ENCODE measurements at places on chromosomes 4 and X.

- peak; percentile 68 for DNase-seq
Measured at GRCh38 chrX:20265221-20265725, 1.4 kb downstream of the RPS6KA3 start.

DNA sequence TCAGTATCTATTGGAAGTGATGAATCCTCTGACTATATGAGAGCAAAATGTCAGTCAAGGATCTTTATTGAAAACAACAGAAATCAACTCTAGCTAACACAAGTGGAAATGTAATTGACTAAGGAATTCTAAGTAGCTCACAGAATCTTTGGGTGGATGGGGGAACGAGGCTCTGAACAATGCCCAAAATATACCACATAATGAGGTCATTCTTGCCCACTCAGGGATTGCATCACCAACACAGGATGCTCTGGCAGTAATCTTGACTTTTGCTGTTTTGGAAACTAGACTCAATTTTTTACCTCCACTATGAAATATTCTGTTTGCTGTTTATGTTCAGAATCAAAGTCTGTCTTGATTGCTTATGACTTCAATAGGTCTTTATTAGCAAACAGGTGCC lies 127.4 kb upstream of the UNC5C start:
- no peak for DNase-seq

- DNase-seq = no peak
Measured at GRCh38 chrX:146224442-146224841, 406.8 kb downstream of the SLITRK2 start.

- DNase-seq = no peak
Measured at GRCh38 chr4:61619528-61619927, 419.4 kb downstream of the ADGRL3 start.

DNA sequence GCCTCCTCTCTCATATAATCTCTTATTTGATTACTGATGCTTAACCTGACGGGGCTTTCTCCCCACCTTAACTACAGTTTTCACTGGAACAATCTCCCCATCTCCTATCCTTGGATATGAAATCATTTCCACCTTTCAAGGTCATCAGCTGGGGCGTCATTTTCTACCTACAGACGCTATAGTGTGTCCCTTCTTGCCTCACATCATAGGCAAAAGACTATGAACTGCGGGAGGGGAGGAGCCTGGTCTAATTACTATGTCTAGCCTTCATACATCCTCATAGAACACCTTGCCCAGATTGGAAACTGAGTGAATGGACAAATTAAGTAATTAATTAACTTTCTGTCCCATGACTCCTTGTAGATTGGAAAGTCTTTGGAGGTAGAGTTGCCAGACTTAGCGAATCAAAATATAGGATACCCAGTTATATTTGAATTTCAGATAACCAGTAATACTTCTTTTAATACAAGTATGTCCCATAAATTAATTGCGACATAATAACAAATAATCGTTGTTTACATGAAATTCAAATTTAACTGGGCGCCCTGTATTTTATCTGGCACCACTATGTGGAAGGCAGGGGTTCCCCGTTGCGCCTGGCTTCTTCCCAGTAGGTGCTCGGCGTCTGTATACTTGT lies 752 bp upstream of the ATP6AP2 start:
- no peak for DNase-seq

GRCh38 chrX:110046001-110046400 lies 43.1 kb downstream of the TMEM164 start:
- no peak for DNase-seq

DNA sequence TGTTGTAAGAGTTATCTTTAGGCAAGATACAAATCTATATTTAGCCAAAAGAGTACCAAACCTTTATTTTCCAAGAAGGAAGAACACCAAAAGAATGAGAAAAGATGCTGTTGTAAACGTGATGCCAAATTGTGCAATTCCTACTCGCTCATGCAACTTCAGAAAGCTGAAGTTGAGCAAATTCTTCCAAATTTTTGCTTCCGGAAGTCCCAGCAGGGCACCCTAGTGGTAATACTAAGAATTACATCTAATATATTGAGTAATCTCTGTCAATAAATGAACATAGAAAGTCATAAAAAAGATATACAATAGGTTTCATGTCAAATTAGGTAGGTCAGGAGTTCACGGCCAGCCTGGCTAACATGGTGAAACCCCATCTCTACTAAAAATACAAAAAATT lies 36.0 kb upstream of the SMARCAD1 start:
- DNase-seq = no peak

- DNase-seq = no peak
Measured at GRCh38 chr4:98786866-98787265, 128.5 kb upstream of the TSPAN5 start.

DNA sequence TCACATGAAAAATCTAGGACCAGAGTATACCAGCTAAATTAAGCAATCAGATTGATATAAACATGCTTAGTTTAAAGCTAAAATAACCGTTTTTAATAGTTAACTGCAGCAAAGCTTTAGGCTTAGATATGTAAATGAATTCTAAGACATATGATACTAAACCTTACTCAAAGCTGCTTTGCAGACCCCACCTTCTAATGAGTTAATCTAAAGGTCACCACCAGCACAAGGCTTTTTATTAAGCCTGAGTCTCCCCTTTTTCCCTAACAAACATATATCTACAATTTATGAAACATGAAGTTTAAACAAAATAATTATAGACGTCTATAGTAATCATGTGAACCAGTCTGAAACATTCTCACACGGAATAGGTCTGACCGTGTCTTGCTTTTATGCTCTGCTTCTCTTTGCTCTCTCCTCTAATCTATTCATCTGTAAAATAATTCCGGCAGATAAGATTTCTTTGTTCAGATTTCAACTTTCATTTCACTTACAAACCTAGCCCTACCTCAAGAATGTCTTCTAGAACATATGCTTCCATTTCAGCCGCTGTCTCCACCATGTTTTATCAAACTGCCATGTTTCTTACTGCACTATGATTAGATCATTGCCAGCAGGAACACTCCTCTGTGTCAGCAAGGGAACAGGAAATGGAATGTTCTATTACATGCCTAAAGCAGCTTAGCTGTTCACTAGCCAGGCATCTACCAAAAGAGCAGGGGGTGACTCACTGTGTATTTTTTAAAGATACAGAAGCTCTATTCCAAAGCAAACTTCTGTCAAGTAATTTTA lies 35.9 kb downstream of the ANKRD17 start:
- peak; percentile 77 for DNase-seq

DNA sequence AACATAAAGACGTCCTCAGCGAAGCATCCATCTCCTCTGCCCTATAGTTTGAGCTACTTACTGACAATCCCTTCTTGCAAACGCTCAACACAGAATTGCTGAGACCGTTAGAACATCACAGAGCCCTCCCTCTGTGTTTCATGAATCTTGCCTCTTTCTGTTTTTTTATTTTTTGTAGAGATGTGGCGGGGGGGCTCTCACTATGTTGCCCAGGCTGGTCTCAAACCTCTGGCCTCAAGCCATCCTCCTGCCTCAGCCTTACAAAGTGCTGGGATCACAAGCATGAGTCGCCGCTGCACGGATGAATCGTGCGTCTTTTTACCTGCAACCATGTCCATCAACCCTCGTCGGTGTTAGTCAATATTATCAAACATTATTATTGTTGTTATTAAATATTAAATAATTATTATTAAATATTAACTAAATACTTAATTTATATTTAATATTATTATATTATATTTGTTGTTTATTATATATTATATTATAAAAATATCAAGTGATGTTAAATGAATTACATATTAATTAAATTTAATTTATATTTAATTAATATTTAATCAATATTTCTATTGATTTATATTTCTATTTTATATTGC lies 200.7 kb downstream of the CRLF2 start:
- DNase-seq = no peak

GRCh38 chr4:182207830-182208396 lies 35.3 kb upstream of the TENM3 start:
- no peak for DNase-seq

- no peak for DNase-seq
Measured at GRCh38 chr4:1414831-1415680, 8.8 kb upstream of the NKX1-1 start.

DNA sequence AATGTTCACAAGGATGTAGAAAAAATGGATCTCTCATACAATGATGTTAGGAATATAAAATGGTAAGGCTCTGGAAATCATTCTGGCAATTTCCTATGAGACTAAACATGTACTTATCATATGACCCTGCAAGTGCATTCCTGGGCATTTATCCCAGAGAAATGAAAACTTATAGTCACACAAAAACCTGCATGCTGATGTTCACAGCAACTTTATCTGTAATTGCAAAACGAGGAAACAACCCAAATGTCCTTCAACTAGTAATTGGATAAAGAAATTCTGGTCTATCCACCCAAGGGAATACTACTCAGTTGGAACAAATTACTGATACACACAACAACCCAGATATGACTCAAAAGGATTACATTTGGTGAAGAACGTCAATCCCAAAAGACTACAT lies 14.5 kb downstream of the ZCCHC18 start:
- no peak for DNase-seq

DNA sequence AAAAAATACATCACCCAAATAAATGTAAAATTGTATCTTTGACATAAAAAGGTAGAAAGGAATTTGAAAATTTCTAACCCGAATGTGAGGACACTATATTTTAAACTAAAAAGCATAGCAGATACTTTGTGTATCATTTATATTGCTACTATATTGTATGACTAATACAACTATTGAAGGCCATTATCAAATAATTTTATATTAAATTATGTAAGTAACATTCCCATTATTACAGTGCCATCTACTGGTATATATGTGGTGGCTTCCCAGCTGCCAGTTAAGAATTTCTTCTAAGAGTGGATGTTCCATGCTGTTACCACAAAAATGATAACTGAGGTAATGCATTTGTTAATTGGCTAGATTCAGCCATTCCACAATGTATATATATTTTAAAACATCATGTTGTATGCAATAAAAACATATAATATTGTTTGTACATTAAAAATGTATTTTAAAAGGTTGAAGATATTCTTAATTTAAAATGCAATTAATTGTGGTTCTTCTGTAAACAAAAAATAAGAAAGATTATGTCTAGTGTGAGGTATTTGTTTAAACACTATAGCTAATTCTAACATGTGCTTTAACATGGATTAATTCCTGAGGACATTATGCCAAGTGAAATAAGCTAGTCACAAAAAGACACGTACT lies 65.3 kb downstream of the EGF start:
- DNase-seq = peak; percentile 19

GRCh38 chr4:138291431-138291830 lies 49.3 kb upstream of the SLC7A11 start:
- no peak for DNase-seq

- DNase-seq = no peak
Measured at GRCh38 chr4:182510836-182511235, 267.6 kb downstream of the TENM3 start.

GRCh38 chr4:142473218-142473959 lies 372.7 kb downstream of the INPP4B start:
- no peak for DNase-seq

- peak; percentile 76 for DNase-seq
Measured at GRCh38 chrX:153953342-153953830, 8.9 kb upstream of the RENBP start.

- no peak for DNase-seq
Measured at GRCh38 chrX:126557151-126557550, 4.5 kb upstream of the DCAF12L1 start.

- DNase-seq = no peak
Measured at GRCh38 chrX:101287402-101287801, 3.7 kb downstream of the TAF7L start.

GRCh38 chrX:18542131-18542530 lies 116.7 kb downstream of the CDKL5 start:
- DNase-seq = no peak

GRCh38 chr4:156638925-156639605 lies 332.5 kb downstream of the PDGFC start:
- DNase-seq = no peak
